Activated CD4-positive, alpha-beta T cell treated with anti-CD3 and anti-CD28 coated beads, Interleukin-2, amount 10 ng/mL, durations not matched to agents 24 days and 14 days (primary cell): ENCODE measurements at places on chromosomes 6 and 20.

- H3K27me3 ChIP-seq = peaks cover 80% of the 10 kb centered on the region
- DNase-seq = no peak
- H3K4me3 ChIP-seq = no peak overlapping the region
- no peak overlapping the region for H3K27ac ChIP-seq
- H3K36me3 ChIP-seq = no peaks in the 10 kb centered on the region
- peaks cover 4% of the 10 kb centered on the region for H3K4me1 ChIP-seq
Observed at GRCh38 chr6:29826271-29826670, 1.4 kb upstream of the HLA-G start.

DNA sequence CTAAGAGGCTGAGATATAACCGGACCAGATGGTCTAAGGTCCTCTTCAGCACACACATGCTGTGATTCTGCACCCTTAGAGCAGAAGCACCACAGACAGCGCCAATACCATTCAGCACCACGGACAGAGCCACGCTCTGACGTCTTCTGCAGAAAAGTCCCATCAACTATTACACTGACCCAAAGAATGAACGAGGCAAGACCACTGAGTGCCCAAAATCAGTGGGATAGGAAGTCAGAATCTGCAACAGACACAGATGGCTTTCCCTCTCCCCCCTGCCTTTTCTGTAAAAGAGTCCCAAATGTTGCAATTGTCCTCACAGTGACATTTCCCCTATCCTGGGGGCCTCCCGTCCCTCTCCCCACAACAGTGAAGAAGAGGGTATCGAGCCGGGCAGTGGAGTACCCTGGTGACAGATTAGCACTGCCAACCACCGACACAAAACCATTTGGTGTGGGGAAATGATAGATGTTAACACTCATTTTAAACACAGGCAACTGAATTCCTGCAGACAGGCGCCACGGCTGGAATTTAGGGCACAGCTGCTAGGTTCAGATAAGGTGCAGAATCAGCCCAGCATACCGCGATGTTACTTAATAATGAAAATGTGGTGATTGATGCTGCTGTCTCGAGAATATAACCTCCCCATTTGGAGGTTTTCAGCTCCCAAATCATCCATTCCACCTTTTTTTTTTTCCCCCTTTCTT, 66.6 kb upstream of the CTNNBL1 start:
- DNase-seq = peak; percentile 83
- no peaks in the 10 kb centered on the region for H3K36me3 ChIP-seq
- no peak overlapping the region for H3K4me3 ChIP-seq
- H3K27me3 ChIP-seq = peaks cover 18% of the 10 kb centered on the region
- H3K27ac ChIP-seq = no peak overlapping the region

- H3K27me3 ChIP-seq = peaks cover 9% of the 10 kb centered on the region
- DNase-seq = no peak
- no peaks in the 10 kb centered on the region for H3K36me3 ChIP-seq
- no peak overlapping the region for H3K4me3 ChIP-seq
- H3K27ac ChIP-seq = no peak overlapping the region
- H3K4me1 ChIP-seq = no peaks in the 10 kb centered on the region
Observed at GRCh38 chr6:17527076-17527475, 73.0 kb upstream of the FAM8A1 start.

DNA sequence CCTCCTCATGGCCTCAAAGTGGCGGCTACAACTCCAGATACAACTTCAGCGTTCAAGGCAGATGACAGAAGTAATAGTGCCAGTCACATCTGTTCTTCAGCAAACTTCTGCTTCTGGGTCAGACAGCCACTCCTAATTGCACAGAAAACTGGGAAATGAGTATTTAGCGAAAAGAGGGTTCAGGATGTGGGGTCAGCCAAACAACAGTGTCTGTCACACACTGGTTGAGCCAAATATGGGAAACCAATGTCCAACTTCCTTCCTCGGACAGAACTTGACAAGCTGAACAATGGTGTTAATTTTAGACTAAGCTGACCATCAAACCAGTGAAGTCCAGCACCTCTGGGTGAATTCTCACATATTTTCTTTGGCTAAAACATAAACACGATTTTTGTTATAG, 22.1 kb downstream of the NUDT3 start:
- no peak overlapping the region for H3K4me3 ChIP-seq
- peaks cover 3% of the 10 kb centered on the region for H3K36me3 ChIP-seq
- no peaks in the 10 kb centered on the region for H3K27me3 ChIP-seq
- no peak overlapping the region for H3K27ac ChIP-seq

DNA sequence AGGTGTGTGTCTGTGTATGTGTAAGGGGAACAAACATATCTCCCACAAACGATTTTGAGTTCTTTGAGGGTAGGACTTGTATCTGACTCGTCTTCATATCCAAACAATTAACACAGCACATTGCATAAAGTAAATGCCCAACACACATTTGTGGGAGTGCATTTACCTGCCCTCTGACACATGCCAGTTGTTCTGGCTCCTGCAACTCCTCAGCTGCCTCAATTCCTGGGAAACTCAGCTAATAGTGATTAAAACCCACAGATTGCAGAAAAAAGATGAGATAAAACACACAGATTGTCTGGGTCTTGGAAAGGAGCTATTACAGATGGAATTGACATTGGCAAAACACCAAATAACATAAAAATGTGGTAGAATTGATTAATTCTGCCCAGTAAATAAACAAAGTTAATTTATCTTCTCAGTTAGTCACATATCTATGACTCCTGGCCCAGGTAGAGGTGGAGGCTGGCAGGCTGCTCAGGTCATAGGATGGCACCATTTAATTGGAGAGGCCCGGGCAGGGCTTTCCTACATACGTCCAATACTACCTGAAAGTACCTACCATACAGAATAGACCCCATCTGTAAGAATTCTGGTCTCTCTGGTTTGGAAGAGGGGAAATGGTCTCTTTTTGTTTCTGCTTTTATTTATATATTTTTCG, 71.5 kb upstream of the IFNGR1 start:
- peaks cover 4% of the 10 kb centered on the region for H3K4me1 ChIP-seq
- no peak overlapping the region for H3K27ac ChIP-seq
- DNase-seq = peak; percentile 42
- no peak overlapping the region for H3K4me3 ChIP-seq
- peaks cover 15% of the 10 kb centered on the region for H3K27me3 ChIP-seq

GRCh38 chr20:58609026-58609425, 42.1 kb upstream of the STX16 start:
- no peaks in the 10 kb centered on the region for H3K36me3 ChIP-seq
- peaks cover 2% of the 10 kb centered on the region for H3K27me3 ChIP-seq
- H3K4me3 ChIP-seq = no peak overlapping the region

GRCh38 chr6:2764610-2765165, 505 bp upstream of the WRNIP1 start:
- peak; percentile 90 for DNase-seq
- H3K27me3 ChIP-seq = no peaks in the 10 kb centered on the region
- H3K4me3 ChIP-seq = peak overlapping the region; percentile 88
- peak overlapping the region; percentile 95 for H3K27ac ChIP-seq
